ENCODE measurements at places on chromosomes 7 and 10.

- DNase-seq = no peak
Observed at GRCh38 chr7:44098092-44099068, 5.8 kb upstream of the AEBP1 start.

- no peak for DNase-seq
Observed at GRCh38 chr7:97512441-97513207, 219.3 kb upstream of the TAC1 start.

GRCh38 chr10:114694752-114695151, 36.7 kb upstream of the ABLIM1 start:
- DNase-seq = peak; percentile 57

- DNase-seq = no peak
Observed at GRCh38 chr10:56496186-56496486, 135.1 kb upstream of the ZWINT start.

DNA sequence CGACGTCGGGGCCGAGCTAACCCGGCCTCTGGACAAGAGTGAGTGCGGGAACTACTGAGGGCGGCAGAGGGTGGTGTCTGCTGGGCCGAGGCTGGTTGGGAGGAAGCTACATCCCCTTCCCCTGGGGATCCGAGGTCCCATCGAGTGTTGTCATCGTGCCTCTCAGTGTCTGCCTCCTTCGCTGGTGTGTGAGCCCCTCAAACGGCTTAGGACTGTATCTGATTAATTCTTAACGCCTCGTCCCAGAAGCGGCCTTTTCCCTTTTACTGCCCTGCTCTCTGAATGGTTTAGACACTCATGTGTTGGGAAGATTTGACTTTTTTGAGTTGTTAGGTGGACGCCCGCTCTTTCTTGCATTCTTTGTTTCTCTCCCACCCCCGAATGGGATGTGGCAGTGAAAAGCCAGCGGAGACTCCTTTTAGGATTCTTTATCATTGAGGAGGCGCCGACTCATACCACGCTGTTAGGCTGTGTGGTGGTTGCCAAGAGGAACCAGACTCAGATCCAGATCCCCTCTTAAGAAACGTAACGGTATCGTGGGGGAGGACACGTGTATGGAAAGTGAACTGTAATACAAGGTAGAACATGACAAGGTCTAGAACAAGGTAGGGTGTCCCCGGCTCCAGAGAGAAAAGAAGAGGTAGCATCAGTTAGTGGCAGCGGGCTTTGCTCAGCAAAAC, 631 bp downstream of the SUPV3L1 start:
- peak; percentile 70 for DNase-seq
